ENCODE measurements at places on chromosomes 7 and 10.

GRCh38 chr10:59595593-59595992 lies 114.1 kb downstream of the SLC16A9 start:
- DNase-seq, result no peak

DNA sequence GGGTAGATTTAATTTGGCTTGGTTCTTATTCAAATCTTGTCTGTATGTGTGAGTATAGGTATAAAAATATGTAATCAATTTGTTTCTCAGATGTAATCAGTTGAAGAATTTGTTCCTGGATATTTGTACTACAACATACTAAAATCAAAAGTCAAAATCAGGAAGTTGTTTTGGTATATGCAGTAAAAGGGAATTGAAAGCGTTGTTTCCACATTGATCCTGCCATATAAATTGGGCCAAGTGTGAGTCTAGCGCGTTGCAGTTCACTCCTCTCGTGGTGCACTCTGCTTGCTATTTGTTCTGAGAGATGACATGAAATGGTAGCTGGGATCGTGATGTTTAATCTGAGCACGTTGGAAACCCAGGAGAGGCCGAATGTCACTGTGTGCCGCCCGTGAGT lies 55.9 kb downstream of the SHH start:
- DNase-seq, result no peak

DNA sequence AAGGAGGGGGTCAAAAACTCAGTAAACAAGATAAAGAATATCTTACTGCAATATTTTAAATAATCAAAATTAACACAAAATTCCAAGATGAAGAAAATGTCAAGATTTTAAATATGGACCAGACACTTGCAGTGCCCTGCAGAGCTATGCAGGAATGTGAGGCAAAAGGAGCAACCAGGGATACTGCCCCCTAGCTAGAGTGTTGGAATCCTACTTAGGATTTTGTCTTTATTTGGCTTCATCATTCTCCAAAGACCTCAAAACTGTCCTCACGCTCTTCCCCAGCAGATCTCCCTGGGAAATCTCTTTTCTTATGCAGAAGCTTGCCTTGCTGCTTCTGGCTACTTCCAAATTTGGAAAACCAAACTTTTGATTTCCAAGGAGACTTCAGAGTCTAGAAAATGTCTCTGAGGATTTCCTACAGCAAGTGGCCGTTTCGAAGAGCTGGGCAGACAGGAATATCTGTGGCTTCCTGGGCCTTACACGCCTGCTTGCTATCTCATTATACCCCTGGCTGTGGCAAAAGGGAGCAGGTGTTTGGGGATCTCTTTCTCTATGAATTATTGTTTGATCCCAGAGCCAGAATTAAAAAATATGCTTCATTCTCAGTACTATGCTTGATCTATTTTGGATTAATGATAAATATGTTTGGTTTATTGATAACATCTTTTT lies 232.2 kb upstream of the BMPER start:
- no peak for DNase-seq

GRCh38 chr7:43785420-43785819 lies 26.9 kb downstream of the BLVRA start:
- DNase-seq, result peak; percentile 75

GRCh38 chr10:122567056-122567660 lies 6.6 kb downstream of the DMBT1 start:
- DNase-seq, result peak; percentile 16

Measured in fibroblast of skin of scalp (primary cell).